Esophagus squamous epithelium (tissue), 5 donors: ENCODE measurements at places on chromosomes 11 and 22.

GRCh38 chr22:36324414-36324813 is 63.4 kb downstream of the MYH9 start:
- DNase-seq: no peak

GRCh38 chr11:14181121-14181520 is 177.9 kb downstream of the RRAS2 start:
- DNase-seq: no peak

- no peak for DNase-seq
These were observed 12.9 kb upstream of the CDKN1C start for GRCh38 chr11:2898366-2899079.

- no peak for DNase-seq
These were observed 187.4 kb upstream of the MTMR2 start for GRCh38 chr11:96111308-96111707.

GRCh38 chr11:133790995-133791394 is 54.3 kb downstream of the SPATA19 start:
- DNase-seq: no peak

GRCh38 chr22:18095101-18095805 is 15.4 kb upstream of the TUBA8 start:
- DNase-seq: no peak

GRCh38 chr22:44707752-44708151 is 5.7 kb downstream of the PRR5 start:
- DNase-seq: no peak

DNA sequence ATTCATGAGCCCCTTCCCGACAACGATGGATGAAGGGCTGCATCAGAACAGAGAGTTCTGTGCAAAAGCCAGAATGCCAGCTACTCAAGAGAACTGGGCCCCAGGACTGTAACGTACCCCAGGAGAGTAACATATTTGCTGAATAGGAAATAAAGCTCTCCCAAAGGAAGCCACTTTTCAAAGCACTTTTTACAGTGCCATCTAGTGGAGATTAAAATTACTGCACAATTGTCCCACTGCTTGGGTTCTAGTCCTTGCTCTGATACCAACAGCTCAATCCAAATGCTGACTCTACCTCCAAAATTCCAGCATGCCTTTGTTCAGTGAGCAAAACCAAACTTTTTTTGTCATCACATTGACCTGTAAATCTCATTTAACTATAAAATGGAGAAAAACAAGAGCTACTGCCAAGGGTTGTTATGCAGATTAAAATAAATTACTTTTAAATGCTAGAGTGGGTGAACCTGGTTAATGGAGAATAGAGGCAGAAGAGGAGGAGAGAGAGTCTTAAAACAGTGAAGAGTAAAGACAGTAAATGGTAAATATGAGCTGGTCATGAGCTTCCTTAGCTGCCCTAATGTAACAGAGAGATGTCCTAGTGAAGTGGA is 87.6 kb upstream of the FSHB start:
- DNase-seq: no peak

GRCh38 chr11:61068581-61068980 is 33.7 kb upstream of the CD5 start:
- DNase-seq: no peak

- DNase-seq: no peak
These were observed 42.7 kb downstream of the PPP6R3 start for GRCh38 chr11:68503251-68503687.

- DNase-seq: no peak
These were observed 245.9 kb upstream of the FAT3 start for GRCh38 chr11:91978747-91979146.

- DNase-seq: no peak
These were observed 23.0 kb downstream of the KCNE3 start for GRCh38 chr11:74444173-74444826.

DNA sequence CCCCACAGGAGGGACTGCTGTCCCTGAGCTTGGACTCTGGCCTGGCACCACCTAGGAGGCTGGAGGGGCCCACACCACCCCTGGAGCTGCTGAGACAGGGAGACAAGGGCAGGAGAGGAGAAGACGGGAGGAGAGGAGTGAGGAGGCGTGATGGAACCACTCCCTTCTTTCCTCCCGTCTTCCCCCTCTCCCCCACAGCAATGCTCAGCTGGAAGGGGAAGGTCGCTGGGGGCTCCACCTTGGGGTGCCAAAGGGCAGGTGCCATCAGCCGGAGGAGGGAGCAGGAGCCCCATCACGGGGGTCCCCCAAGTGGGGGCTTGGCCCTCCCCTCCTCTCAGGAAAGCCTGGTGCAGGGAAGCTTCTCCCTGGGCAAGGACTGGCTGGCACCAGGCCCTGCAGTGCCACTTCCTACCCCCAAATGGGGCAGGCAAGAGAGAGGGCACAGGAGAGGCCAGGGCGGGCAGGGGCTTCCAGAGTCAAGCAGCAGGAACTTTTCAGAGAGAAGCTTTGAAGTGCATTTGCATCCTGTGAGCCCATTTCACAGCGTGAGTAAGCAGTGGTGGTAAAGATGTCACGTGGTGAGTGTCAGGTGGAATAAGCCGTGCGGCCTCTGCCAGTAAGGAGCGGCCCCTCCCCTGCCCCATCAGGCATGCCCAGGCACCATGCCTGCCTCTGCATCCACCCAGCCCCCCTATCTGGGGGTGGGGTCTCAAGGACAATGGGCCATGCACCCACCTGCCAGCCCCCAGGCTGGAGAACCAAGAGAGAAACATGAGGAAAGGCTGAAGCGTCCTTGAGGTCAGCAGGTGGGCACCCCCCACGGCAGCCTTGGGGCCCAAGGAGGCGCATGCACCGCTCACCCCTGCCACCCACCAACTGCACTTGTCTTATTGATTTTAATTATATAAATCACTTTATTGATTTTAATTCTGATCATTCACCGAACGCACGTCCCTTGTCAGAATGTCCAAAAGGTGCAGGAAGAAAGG is 4.9 kb downstream of the IGF2 start:
- DNase-seq: no peak

DNA sequence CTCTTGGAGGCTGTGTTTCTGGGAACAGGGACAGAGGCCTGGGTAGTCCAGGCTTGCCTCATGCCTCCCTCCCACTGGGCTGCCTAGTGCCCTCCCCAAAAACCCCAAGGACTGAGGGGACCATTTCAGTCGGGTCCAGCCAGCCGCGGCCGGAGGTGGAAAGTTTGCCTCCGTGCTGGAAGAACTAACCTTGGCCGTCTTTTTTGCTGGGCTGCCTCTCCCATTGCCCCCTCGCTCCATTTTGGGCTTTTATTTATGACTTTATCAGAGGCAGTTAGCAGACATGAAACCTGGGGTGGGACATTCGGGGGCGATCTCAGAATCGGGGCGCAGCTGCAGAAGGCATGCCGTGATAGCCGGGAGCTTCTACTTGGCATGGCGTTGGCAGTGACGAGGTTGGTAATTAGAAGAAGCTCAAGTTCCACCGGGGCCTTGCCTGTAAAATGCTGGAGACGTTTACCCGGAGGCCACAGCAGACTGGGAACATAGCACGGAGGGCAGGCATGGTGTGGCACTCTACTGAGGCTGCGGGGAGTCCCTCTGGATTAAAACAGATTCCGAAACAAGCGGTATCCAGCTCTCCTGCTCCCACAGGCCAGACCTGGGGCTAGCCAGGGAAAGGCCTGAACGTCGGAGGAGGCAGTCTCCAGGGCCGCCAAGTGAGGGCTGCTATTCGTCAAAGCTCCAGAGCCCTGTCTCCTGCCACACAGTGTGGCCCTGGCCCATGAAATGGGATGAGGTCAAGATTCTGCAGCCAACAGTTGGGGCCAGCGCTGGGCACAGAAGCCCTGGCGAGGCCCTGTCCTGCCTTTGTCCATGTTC is 76.4 kb upstream of the PPARA start:
- no peak for DNase-seq

DNA sequence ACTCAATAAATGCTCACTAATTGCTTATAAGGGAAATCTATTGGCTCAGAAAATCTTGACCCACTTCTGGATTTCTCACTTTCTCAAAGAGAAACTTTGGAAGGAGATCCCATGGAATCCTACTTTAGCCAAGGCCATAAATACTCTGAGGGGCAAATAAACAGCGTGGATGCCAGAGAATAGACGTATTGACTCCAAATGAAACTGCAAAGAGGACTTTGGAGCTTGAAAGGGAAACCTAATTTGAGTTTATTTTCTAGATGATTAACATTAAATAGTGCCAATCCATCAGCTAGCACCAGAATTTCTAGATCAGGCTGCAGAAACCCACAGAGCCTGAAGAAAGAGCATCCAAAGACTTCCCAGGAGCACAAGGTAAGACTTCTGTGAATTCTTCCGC is at the start of gene MS4A18:
TSS of gene MS4A18 (plus strand) at position 301 of the 400 bp plus-strand sequence.
- DNase-seq: no peak

DNA sequence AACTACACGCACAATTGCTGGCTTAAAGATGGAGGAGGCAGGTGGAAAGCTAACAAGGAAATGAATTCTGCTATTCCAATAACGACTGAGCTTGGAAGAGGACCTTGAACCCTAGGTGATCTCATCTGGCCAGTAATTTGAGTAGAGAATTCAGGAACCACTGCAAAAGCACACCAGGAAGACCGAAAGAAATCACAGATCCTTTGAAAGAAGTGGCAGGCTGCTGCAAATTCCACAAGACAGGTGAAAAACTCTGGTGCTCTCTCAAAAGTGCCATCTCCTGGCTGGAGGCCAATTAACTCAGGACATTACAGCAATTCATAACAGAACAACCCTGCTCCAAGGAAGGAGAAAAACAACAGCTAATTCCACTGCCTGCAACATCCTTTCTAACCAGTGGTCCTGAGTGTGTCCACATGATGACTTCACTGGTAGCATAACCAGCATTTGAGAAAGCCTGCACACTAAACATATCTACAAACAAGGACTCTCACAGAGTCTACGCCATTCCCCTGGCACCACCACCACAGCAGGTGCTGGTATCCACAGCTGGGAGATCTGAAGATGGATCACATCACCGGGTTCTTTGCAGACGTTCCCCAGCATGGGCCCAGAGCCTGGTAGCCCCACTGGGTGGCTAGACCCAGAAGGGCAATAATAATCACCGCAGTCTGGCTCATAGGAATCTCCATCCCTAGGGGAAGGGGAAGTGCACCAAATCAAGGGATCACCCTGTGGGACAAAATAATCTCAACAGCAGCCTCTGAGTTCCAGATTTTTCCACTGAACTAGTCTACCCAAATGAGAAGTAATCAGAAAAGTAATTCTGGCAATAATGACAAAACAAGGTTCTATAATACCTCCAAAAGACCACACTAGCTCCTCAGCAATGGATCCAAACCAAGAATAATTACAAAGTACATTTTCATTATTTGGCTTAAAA is 44.9 kb upstream of the CLTCL1 start:
- no peak for DNase-seq

DNA sequence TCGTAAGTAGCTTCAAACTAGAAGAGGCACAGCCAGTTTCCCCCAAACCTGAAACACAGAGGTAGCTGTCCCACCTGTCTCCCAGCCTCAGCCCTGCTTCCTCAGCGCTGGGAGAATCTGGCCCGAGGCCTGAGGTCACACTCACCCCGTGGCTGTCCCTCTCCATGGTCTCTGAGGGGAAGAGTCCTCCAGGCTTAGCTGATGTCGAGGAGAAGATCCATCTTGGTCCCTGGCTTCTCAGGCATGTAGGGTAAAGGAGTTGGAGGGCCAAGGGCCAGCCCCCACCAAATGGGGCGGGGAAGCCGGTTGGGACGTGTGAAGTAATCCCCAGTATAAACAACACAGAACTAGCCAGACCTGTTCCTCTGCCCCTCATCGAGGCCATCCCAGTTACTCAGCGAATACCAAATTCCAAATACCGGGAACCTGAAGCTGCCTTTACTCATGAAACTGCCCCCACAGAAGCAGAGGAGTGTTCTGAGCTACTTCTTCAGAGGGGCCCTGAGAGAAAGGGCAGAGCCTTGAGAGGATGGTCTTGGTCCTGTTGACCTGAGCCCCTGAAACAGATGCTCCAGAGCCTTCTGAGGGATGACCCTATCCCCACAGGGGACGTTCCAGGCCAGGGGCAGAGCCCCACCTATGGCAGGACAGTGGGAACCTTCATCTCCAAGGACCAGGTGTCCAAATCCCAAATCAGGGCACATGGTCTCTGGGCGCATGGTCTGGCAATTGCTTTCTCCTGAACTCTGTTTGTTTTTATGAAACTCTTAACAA is at the start of gene TMPRSS13:
TSS of gene TMPRSS13 (minus strand) at position 261 of the 774 bp plus-strand sequence. CDS start at position 166, 95 bp downstream.
- no peak for DNase-seq

DNA sequence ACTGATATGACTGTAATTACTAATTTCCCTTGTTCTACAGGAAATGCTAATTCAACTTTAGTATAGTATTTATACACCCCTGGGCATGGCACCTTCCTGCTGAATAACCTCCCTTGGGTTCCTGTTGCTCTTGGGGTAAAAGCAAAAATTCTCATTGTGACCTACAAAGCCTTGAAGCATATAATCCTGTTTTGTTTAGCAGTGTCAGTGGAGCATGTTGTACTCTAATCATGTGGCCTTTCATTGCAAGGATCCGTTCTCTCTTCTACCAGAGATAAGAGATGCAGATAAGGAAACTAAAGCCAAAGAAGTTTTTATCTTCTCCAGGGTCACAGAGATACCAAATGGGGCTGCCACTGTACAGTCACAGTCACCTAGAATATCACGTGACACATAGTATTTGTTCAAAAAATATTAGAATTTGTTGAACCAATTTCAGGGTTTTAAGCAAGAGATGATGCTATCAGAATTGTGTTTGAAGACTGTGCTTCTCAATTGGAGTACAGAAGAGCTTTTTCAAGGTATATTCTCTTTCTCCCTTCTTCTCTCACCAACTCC is 25.1 kb downstream of the CSRP3 start:
- DNase-seq: no peak

- no peak for DNase-seq
These were observed 30.3 kb upstream of the WNT7B start for GRCh38 chr22:46007003-46007847.

GRCh38 chr11:56380120-56380519 is 4.7 kb downstream of the OR8U1 start:
- no peak for DNase-seq

- DNase-seq: no peak
These were observed 21.4 kb upstream of the PACSIN2 start for GRCh38 chr22:43036282-43036829.

DNA sequence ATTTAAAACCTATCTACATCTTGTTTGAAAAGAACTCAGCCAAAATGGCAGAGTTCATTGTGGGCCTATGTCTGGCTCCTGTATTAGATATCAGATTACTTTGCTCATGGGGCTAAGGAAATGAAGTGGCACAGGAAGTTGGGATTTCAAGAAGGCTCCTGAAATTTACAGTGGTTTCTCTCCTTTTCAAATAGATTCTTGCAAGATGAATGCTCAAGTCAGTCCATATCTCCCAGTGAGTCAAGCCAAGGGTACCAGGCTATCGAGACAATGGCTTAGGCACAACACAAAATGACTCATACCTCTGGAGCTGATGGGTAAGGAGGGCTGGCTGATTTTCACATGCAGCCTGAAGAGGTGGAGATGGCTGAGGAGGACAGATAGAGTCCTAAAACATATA is 24.1 kb upstream of the APOA1 start:
- DNase-seq: no peak

- no peak for DNase-seq
These were observed 35.3 kb upstream of the KCNJ11 start for GRCh38 chr11:17423533-17424310.
